ENCODE measurements at places on chromosomes 12 and 14. TPM values are rescaled to one million over a fixed set of nuclear protein-coding genes. Genes with fewer than 3 reads are reported as not detected.

DNA sequence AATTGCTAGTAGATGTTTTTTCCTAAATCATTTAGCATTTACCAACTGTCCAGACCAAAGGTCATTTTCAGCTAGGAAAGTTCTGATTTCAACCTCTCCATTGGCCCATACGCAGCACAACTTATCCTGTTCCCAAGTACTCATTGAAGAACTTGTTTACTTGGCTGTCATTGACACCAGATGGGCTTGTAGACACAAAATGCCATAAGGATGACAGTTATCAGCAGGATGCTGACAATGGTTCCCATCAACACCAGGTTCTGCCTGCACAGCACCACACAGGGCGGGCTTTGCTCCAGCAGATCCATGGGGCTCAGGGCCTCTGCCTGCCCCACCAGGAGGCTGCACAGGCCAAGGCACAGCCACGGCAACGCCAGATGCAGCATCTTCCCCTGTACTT, 36.5 kb upstream of the TMPRSS12 start:
- DNase-seq, result no peak

DNA sequence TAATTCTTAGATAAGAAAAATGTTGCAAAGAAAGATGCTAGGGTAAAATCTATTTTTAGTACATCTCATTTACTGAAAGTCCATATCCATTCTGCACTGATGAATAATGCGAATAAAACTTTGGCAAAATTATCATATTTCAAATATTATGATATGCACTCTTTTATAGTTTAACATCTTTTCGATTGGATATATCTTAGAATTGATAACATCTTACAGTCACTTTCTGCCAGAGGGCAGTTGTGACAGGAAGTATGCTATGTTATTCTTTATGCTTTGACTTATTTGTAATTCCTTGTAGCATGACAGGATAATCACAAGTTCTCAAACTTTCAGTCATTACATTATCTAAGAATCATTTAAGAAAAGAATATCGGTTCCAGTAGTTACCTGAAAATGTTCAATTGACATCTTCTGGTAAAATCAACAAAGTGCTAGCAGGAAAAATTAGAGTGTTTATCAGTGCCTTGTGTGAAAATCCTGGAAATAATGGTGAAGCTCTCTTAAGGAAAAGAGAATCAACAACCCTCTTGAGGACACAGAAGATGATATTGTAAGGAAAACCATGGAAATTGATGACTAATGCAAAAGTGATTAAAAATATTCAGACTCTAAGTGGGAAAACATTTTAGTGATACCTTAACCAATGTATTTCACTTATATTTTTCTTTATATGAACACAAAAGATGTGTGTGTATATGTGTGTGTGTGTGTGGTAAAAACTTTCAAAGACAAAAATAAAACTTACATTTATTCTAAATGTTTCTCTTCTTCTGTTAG, 95.5 kb downstream of the SLC6A15 start:
- no peak for DNase-seq

The PTPN11 gene
- 102 TPM for total RNA-seq

The GPN3 gene
- 18.9 TPM for total RNA-seq
